Activated T-cell treated with anti-CD3 and anti-CD28 coated beads for 48 hours (primary cell): ENCODE measurements at places on chromosomes 12 and 14.

GRCh38 chr14:102374264-102374663, 11.5 kb downstream of the TECPR2 start:
- DNase-seq = no peak

- no peak for DNase-seq
These were observed 67.0 kb upstream of the CCDC198 start for GRCh38 chr14:57560681-57561080.

- DNase-seq = no peak
These were observed 284.3 kb downstream of the KSR2 start for GRCh38 chr12:117684471-117684870.

DNA sequence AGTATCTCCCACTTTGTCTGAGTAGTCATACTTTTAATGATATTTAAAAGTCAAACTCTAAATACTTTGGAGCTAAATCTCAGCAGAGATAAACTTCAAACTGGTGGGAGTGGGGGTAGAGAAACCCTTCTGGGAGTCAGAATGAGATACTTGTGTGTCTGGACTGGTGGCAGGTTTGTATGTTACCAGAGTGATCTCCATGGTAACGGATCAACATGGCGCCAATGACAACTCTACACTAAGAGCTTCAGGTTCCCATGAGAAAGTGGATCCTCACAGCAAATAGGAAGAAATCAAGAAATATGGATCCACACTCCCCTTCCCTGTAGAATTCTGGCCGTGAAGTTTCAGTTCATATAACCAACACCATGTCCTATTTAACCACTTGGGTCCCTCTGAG, 121.9 kb downstream of the ETV6 start:
- DNase-seq = no peak

DNA sequence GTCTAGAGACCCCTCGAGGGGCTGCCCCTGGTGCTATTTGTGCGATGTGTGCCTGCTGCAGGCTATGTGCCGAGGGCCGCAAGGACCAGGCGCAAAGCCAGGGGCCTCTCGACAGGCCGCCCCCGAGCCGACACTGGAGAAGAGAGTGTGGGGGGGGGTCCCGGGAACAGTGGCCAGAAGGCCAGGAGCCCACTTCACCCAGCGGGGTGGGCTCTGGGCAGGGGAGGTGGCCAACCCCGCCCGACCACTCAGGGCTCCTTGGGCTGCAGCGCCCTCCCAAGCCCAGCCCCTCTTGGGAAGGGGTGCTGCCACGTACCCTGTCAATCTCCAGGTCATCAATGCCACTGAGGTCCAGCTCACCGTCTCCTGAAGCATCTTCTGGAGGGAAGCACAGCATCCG, 28.6 kb upstream of the BTBD6 start:
- DNase-seq = no peak

- DNase-seq = no peak
These were observed 31.1 kb downstream of the AK7 start for GRCh38 chr14:96422992-96423391.

DNA sequence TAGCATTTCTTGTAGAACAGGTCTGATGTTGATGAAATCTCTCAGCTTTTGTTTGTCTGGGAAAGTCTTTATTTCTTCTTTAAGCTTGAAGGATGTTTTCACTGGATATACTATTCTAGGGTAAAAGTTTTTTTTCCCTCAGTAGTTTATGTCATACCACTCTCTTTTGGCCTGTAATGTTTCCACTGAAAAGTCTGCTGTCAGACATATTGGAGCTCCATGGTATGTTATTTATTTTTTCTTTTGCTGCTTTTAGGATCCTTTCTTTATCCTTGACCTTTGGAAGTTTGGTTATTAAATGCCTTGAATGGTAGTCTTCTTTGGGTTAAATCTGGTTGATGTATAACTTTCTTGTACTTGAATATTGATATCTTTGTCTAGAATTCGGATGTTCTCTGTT, 306.1 kb downstream of the FUT8 start:
- no peak for DNase-seq

- DNase-seq = no peak
These were observed 70.2 kb downstream of the DACT1 start for GRCh38 chr14:58707949-58708348.

- no peak for DNase-seq
These were observed 9.9 kb downstream of the SDS start for GRCh38 chr12:113393749-113394148.
